Breast epithelium (tissue), 4 donors: ENCODE measurements at places on chromosomes 11 and 22. TPM values are rescaled to one million over a fixed set of nuclear protein-coding genes. Genes with fewer than 3 reads are reported as not detected.
A peak's percentile ranks its signal among the peaks of the same experiment; 100 is the strongest.

DNA sequence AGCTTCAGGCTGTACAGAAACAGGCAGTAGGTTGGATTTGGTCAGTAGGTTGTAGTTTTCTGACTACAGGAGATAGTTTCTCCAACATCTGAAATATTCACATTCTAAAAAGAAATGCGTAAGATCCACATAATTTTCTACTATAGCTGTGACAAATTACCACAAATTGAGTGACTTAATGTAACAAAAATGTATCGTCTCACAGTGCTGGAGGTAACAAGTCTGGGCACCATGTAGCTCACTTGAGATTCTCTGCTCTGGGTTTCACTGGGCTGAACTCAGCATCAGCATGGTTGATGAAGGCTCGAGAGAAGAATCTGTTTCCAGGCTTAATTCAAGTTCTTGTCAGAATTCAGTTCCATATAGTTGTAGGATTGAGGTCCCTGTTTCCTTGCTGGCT is 350.9 kb upstream of the CCDC179 start:
- H3K4me3 ChIP-seq = no peak overlapping the region
- no peak overlapping the region for H3K27ac ChIP-seq
- H3K4me1 ChIP-seq = no peaks in the 10 kb centered on the region
- DNase-seq = no peak
- no peaks in the 10 kb centered on the region for H3K36me3 ChIP-seq

DNA sequence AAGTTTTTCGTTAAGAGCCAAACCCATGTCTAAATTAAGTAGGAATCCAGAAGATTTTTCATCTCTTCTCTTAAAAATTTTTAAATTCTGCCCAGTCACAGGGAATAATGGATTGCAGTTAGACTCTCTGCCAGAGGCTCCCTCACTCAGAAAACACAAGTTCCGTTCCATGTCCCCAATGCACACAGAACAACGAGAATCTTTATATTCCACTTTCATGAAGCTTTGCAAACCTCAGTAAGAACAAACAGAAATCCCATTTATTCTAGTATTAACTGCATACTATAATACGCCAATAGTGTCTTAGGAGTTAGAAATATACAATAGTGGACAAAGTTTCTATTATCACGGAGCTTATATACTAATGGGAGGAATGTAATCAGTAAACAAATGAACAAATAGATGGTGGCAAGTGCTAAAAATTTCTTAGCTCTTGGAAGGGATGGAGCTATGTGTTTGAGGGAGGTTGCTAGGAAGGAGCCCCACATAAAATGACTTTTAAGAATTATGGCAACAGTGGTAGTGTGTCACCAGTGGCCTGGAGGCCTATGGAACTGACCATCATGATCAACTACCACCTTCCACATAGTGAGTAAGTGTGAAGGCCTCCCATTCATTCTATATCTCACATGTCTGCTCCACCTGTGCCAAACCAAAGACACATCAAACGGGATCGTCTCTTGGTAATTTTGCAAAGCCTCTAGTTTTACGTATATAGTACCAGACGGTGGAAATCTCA is 24.9 kb downstream of the PICALM start:
- no peak overlapping the region for H3K4me3 ChIP-seq
- no peaks in the 10 kb centered on the region for H3K27me3 ChIP-seq

DNA sequence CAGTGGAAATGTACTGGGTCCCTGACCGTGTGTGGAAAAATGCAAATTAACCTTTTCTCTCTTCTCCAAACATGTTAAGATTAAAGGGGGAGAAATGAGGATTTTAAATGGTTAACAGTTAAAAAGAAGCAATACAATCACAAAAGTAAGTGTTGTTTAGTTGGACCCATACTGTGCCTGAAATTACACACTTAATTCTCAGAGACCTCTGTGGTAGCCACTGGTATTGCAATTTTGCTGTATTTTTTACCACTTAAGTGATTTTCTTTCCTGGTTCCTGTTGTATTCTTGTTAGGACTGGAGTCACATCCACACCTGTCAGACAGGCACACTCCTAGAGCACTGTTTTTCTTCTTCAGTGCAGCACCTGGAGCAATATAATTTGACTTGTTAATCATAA is 179.6 kb upstream of the PDGFD start:
- no peaks in the 10 kb centered on the region for H3K36me3 ChIP-seq
- DNase-seq = no peak
- H3K4me3 ChIP-seq = no peak overlapping the region
- H3K27me3 ChIP-seq = no peaks in the 10 kb centered on the region
- no peaks in the 10 kb centered on the region for H3K4me1 ChIP-seq

DNA sequence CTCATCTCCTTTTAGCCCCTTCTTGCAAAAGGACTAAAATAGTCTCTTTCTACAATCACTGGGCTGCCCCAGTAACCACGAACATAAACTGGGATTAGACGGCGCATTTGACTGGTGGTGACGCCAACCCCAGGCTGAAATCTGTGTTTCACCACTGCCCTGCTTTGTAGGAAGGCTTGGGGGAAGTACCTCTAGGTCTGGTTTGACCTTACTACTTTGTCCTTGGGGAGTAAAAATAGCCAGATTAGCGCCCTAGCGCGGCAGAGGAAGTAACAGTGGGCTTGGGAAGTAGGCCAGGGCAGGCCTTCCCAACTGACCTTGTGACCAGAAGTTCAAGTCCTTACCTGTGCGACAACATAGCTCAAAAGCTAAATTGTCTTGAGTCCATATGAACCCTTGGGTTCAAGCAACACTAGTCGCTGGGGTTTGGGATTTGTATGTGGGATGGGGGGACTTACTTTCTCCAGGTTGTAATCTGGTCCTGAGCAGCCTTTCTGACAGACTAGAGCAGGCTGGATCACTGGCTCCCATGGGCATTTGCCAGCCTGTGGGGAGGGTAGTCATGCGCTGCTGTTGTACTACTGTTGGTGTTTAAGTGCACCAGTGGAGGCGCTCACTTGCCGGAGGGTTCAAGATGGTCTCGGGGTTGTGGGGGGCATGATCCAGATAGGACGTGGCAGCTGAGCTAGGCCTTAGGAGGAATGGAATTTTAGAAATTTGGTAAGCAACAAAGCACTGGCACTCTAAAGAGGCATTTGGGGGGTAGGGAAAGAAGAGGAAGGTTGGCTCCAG is 953 bp upstream of the PACS1 start:
- peak overlapping the region; percentile 88 for H3K27ac ChIP-seq
- no peaks in the 10 kb centered on the region for H3K27me3 ChIP-seq
- no peak for DNase-seq
- H3K36me3 ChIP-seq = peaks cover 8% of the 10 kb centered on the region
- H3K4me1 ChIP-seq = no peaks in the 10 kb centered on the region

- H3K4me3 ChIP-seq = no peak overlapping the region
- no peak overlapping the region for H3K27ac ChIP-seq
- H3K36me3 ChIP-seq = no peaks in the 10 kb centered on the region
These were observed 5.5 kb downstream of the RFPL2 start for GRCh38 chr22:32199341-32199740.

HTR3A gene
- total RNA-seq = 0.33 TPM

GRCh38 chr11:66013762-66014100 is 1.9 kb downstream of the CST6 start:
- no peak overlapping the region for H3K4me3 ChIP-seq
- DNase-seq = no peak
- H3K4me1 ChIP-seq = peaks cover 9% of the 10 kb centered on the region
- H3K36me3 ChIP-seq = no peaks in the 10 kb centered on the region
- H3K27me3 ChIP-seq = no peaks in the 10 kb centered on the region

DNA sequence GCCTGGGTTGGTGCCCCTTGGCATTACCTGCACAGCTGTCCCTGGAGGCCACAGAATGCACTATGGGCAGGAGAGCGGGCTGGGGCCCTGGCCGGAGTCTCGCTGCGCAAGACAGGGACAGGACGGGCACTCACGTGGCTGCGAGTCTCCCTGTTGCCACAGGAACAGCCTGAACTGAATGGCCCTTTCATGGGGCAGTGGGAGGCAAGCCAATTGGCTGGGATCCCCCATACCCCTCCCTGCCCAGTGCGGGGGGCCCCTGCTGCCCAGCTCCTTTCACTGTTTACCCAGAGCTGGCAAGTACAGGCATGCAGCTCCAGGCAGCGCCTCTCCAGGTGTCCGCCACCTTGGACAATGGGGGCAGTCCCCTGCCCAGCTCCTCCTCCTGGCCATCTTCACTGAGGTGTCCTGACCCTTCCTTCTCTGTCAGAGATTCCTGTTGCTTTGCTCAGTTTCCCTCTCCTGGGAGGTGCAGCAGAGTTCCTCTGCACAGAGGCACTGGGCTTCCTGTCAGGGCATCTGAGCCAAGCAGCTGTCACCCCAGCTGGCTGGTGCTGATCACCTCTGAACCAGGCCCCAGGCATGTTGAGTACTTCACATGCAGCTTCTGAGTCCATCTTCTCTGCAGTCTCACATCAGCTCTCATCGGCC is 5.2 kb downstream of the USP2 start:
- H3K27ac ChIP-seq = peak overlapping the region; percentile 95
- H3K27me3 ChIP-seq = no peaks in the 10 kb centered on the region
- peaks cover 37% of the 10 kb centered on the region for H3K4me1 ChIP-seq
- H3K36me3 ChIP-seq = no peaks in the 10 kb centered on the region
- H3K4me3 ChIP-seq = peak overlapping the region; percentile 48

DNA sequence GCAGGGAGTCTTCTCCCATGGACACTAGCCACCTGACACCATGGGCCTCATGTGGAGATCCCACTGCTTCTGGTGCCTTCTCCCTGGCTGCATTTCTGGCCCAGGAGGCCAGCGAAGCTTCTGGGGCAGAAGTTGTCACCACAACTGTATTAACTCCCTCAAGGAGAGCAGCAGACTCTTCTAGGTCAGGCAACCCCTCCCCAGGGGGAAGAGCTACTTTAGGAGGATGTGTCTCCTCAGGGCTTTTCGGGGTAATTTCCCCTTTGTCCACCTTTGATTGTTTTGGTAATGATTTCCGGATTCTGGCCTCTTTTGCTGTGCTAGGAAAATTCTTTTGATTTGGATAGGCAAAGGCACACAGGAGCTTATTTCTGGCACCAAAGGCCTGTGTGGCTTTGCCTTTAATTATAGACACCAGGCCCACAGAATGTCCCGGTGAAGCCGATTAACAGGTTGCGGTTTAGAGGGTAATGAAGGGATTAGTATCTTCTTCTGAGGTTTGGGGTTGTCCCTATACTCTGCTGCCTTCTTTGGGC is 8.9 kb upstream of the UCP2 start:
- no peaks in the 10 kb centered on the region for H3K4me1 ChIP-seq
- DNase-seq = no peak
- no peaks in the 10 kb centered on the region for H3K27me3 ChIP-seq

CD3G gene
- total RNA-seq = 1.2 TPM

- H3K36me3 ChIP-seq = no peaks in the 10 kb centered on the region
- DNase-seq = no peak
- H3K4me3 ChIP-seq = no peak overlapping the region
- peak overlapping the region; percentile 71 for H3K27ac ChIP-seq
- H3K4me1 ChIP-seq = no peaks in the 10 kb centered on the region
These were observed 373.2 kb downstream of the DDX10 start for GRCh38 chr11:109037856-109038780.

FGF3 gene
- total RNA-seq = not detected

OR52E8 gene
- not detected for total RNA-seq

SBF1 gene
- total RNA-seq = 30.6 TPM

- no peaks in the 10 kb centered on the region for H3K36me3 ChIP-seq
- DNase-seq = no peak
- H3K4me1 ChIP-seq = no peaks in the 10 kb centered on the region
These were observed at the start of gene MS4A7 for GRCh38 chr11:60378354-60378753. TSS of gene MS4A7 (plus strand) at chr11:60378532. CDS start at chr11:60383142, 4,610 bp downstream.

GRCh38 chr11:87359401-87359800 is 321.7 kb downstream of the TMEM135 start:
- H3K4me3 ChIP-seq = no peak overlapping the region
- H3K27me3 ChIP-seq = no peaks in the 10 kb centered on the region
- no peak for DNase-seq

PLEKHB1 gene
- total RNA-seq = 17.0 TPM
